CD4-positive, alpha-beta T cell (primary cell): ENCODE measurements at places on chromosomes 5 and 9. TPM values are rescaled to one million over a fixed set of nuclear protein-coding genes. Genes with fewer than 3 reads are reported as not detected.

DNA sequence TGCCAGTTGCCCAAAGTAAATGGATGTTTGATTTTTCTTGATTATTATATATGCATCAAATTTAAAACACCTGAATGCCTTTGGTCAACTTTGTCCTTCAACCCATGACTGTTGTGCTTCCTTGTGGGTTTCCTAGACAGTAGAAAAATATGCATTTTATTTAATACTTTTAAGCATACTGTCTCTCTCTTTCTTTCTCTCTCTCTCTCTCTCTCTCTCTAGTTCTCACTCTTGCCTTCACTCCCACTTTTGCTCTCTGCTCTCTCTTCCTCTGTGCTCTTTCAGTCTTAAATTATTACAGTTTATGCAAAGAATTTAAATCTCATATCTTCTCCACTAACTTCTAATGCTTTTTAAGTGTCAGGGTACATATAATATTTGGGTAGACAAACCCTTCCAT, 173.0 kb downstream of the PARP8 start:
- H3K4me1 ChIP-seq, result no peaks in the 10 kb centered on the region
- no peak overlapping the region for H3K27ac ChIP-seq
- no peak overlapping the region for H3K4me3 ChIP-seq
- H3K27me3 ChIP-seq, result no peaks in the 10 kb centered on the region
- H3K36me3 ChIP-seq, result peaks cover 80% of the 10 kb centered on the region
- DNase-seq, result no peak

- no peak overlapping the region for H3K27ac ChIP-seq
- DNase-seq, result no peak
- H3K27me3 ChIP-seq, result no peaks in the 10 kb centered on the region
Measured at GRCh38 chr9:108553111-108553635, 302.6 kb downstream of the ACTL7B start.

- H3K36me3 ChIP-seq, result peaks cover 95% of the 10 kb centered on the region
- peak; percentile 97 for DNase-seq
- H3K4me3 ChIP-seq, result peak overlapping the region; percentile 92
Measured at GRCh38 chr5:134132372-134133187, 18.1 kb downstream of the TCF7 start.

- no peak overlapping the region for H3K4me3 ChIP-seq
- no peak for DNase-seq
- H3K27me3 ChIP-seq, result no peaks in the 10 kb centered on the region
- no peak overlapping the region for H3K27ac ChIP-seq
Measured at GRCh38 chr5:143024228-143024920, 254.2 kb downstream of the ARHGAP26 start.

The IFNA17 gene
- total RNA-seq, result not detected

DNA sequence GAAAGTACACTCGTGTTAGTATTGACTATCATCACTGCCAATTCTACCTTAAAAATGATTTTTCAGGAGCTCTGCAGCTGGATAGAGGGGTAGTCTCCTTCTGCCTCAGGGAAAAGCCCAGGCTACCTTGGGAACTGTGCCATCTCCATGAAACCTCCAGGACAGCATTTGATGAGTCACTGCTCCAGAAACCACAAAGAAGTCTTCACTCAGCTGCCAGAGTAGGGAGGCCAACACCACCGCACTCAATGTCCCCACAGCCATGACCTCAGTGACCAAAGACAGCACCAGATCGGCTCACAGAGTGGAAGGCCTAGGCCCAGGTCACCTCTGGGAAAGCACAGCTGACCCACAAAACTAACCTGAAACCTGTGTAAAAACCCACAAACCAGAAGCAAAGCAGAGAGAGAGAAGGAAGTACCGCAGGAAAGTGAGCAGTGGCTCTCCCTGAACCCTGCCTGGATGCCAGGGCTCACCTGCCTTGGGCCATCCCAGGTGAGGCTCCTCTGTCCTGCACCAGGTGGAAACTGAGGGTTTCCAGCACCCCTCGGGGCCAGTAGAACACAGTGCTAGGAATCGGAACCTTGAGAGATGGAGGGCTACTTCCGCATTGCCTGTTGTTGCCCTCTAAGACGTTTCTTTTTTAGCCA, 30.0 kb downstream of the S1PR3 start:
- no peaks in the 10 kb centered on the region for H3K36me3 ChIP-seq
- H3K4me3 ChIP-seq, result no peak overlapping the region
- H3K27me3 ChIP-seq, result no peaks in the 10 kb centered on the region

The SLCO6A1 gene
- not detected for total RNA-seq

The SLC34A1 gene
- not detected for total RNA-seq
